ENCODE measurements at places on chromosomes 1 and 21. TPM values are rescaled to one million over a fixed set of nuclear protein-coding genes. Genes with fewer than 3 reads are reported as not detected.

CELA3B gene
- total RNA-seq: not detected

CFAP298 gene
- 12.4 TPM for total RNA-seq

PDPN gene
- 6.6 TPM for total RNA-seq

TIE1 gene
- 147 TPM for total RNA-seq

DISC1 gene
- total RNA-seq: 21.6 TPM

OPRD1 gene
- total RNA-seq: not detected

MAEL gene
- total RNA-seq: 0.33 TPM

OR2L8 gene
- total RNA-seq: not detected

SPRR2A gene
- not detected for total RNA-seq

FAM43B gene
- not detected for total RNA-seq

INSRR gene
- total RNA-seq: not detected

RNF186 gene
- total RNA-seq: not detected

FASLG gene
- total RNA-seq: not detected

PLEKHN1 gene
- total RNA-seq: 0.33 TPM

SPRR1A gene
- not detected for total RNA-seq

SLC37A1 gene
- total RNA-seq: 4.0 TPM

RNASEL gene
- 14.6 TPM for total RNA-seq

NECTIN4 gene
- not detected for total RNA-seq

C4BPB gene
- total RNA-seq: 6.3 TPM

RHOU gene
- 25.1 TPM for total RNA-seq

LIN28A gene
- not detected for total RNA-seq

ZSWIM5 gene
- total RNA-seq: 0.85 TPM

MAP1LC3C gene
- total RNA-seq: 3.1 TPM

CD53 gene
- 81.8 TPM for total RNA-seq

KRTAP19-1 gene
- total RNA-seq: not detected

GUCA2B gene
- not detected for total RNA-seq

AMPD1 gene
- not detected for total RNA-seq

KIAA1614 gene
- 6.3 TPM for total RNA-seq

C1QTNF12 gene
- total RNA-seq: not detected

NCMAP gene
- not detected for total RNA-seq

LAPTM5 gene
- 124 TPM for total RNA-seq

TBX15 gene
- total RNA-seq: 68.9 TPM

PADI1 gene
- not detected for total RNA-seq

CNKSR1 gene
- not detected for total RNA-seq

S100A4 gene
- 1,253 TPM for total RNA-seq

DCST2 gene
- total RNA-seq: not detected

C1orf56 gene
- 4.4 TPM for total RNA-seq

IVL gene
- not detected for total RNA-seq

OR2L13 gene
- not detected for total RNA-seq
